ENCODE measurements at places on chromosomes 2 and 18. TPM values are rescaled to one million over a fixed set of nuclear protein-coding genes. Genes with fewer than 3 reads are reported as not detected.

- no peak overlapping the region for H3K27ac ChIP-seq
- H3K36me3 ChIP-seq = peaks cover 8% of the 10 kb centered on the region
- no peaks in the 10 kb centered on the region for H3K27me3 ChIP-seq
- H3K4me1 ChIP-seq = no peaks in the 10 kb centered on the region
- DNase-seq = no peak
Measured at GRCh38 chr2:69244882-69245281, 142.1 kb downstream of the GFPT1 start.

DNA sequence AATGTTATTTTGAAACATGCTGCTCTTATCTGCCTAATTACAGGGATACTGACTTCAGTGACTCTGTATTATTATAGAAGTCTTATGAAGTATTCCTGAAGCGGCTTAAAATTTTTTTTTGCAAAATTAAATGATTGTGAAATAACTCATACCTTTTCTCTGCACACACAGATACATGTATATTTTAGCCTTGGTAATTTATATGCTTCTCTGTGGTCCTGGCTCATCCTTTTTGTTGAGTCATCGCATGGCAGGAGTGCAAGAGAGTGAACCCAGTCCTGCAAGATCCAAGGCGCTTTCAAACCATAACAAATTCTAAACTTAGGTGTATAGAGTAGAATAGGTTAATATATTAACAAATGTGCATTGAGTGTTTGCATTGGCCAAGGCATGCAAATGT, 8.6 kb downstream of the CCNT2 start:
- no peak overlapping the region for H3K4me3 ChIP-seq
- no peak overlapping the region for H3K27ac ChIP-seq
- H3K36me3 ChIP-seq = peaks cover 3% of the 10 kb centered on the region

DNA sequence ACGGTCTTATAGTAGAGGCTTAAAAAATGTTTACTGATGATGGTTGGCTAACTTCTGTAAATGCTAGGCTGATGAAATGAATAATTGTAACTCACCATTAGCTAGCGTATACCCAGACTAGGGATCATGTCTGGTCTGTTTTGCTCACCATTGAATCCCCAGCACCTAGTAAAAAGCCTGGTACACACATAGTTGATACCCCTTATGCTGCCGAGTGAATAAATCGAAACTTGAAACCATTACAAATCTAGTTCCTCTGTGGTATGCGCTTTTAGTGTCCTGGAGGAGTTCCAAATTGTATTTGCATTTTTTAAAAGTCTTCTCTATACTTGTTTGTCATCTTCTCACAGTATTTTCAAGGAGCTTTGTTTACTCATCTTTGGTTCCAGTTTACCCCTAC, 1.3 kb downstream of the TAF1B start:
- no peak for DNase-seq
- peaks cover 24% of the 10 kb centered on the region for H3K4me1 ChIP-seq
- H3K4me3 ChIP-seq = peak overlapping the region; percentile 85
- no peak overlapping the region for H3K27ac ChIP-seq
- peaks cover 27% of the 10 kb centered on the region for H3K36me3 ChIP-seq

DNA sequence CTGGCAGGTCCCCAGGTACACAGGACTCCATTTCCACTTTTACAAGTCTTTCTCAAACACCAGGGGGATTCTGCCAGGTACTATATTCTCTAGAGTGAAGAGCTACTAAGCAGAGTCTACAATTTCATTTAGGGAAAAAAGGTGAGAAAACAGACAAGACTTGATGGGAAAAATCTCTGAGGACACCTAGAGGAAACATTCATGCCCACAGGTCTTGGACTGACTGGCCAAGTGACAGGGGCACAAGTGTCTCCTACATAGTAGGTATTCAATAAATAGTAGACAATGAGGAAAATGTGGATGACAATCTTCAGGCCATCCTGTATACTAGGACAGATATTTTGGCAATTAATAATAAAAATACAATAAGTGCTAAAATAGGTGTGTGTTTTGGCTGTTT, 228.6 kb downstream of the CLIP4 start:
- H3K27ac ChIP-seq = no peak overlapping the region
- no peaks in the 10 kb centered on the region for H3K4me1 ChIP-seq
- no peak overlapping the region for H3K4me3 ChIP-seq
- H3K36me3 ChIP-seq = no peaks in the 10 kb centered on the region
- DNase-seq = no peak

CHST10 gene
- 8.4 TPM for total RNA-seq

DUSP19 gene
- 3.0 TPM for total RNA-seq

FBXO41 gene
- total RNA-seq = 2.1 TPM

Measured in upper lobe of right lung (tissue), 1 donor.